ENCODE measurements at places on chromosomes 12 and 14. TPM values are rescaled to one million over a fixed set of nuclear protein-coding genes. Genes with fewer than 3 reads are reported as not detected.
A peak's percentile ranks its signal among the peaks of the same experiment; 100 is the strongest.

GRCh38 chr12:105561546-105562198 is 231.2 kb downstream of the C12orf75 start:
- no peak for DNase-seq

GRCh38 chr12:130063866-130064265 is 98.4 kb upstream of the FZD10 start:
- no peak for DNase-seq

DNA sequence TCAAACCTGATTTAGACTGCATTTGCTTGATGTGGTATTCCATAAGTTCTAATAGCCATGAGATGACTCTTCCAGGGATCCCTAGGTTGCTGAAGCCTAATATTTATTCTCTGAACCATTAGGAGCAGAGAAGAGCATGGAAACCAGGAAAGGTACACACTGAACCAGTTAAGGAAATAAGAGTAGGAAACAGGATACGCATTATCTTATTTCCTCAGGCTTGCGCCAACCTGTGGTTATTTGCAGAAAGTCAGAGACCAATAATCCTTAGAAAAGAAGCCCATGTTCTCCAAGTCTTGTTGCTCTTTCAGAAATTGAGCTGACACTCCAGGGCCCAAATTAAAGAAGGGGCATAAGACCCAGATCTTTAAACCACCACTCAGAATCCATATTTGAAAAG is 41.8 kb upstream of the SMUG1 start:
- DNase-seq: no peak

DNA sequence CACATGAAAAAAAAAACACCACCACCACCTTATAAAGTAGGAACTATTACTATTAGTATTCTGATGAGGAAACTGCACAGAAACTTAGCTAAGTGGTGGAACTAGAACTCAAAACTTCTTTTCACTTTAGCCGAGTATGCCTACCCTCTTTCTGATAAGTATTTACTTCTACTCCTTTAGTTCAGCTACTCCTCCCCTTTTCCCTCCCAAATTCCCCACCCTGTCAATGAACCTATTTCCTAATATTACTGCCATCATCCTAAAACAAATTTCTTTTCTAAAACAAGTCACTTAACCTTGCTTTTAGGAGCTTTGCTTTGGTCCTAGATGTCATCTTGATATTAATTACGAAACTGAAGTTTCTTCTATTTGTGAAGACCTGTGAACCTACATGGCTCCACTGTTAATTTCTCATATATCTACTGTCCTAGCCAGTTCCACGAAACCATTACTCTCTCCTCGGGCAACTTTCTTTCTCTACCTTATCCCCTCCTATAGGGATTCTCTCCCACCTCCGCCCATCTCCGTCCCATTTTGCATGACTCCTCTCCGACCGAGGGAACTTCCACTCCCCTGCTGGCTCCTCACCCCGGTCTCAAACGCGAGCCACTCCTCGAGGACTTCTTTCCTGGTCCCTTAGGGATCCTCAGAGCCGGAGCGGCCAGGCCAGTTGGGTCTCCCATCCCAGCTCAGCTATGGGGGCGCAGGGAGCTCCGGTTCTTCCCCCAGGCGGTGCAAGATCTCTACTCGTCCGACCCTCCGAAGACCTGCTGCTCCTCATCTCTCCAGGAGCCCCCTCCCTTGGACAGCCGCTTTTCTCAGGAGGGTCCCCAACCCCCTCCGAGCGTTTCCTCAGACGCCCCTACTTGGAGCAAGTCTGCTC is 1.1 kb downstream of the NUMB start:
- DNase-seq: no peak

GRCh38 chr12:6605421-6606330 is 1.5 kb downstream of the CHD4 start:
- no peak for DNase-seq

GRCh38 chr12:108666401-108666881 is 32.7 kb upstream of the SELPLG start:
- DNase-seq: peak; percentile 50

- no peak for DNase-seq
These were observed 389.2 kb downstream of the TMEM117 start for GRCh38 chr12:44225149-44225510.

DNA sequence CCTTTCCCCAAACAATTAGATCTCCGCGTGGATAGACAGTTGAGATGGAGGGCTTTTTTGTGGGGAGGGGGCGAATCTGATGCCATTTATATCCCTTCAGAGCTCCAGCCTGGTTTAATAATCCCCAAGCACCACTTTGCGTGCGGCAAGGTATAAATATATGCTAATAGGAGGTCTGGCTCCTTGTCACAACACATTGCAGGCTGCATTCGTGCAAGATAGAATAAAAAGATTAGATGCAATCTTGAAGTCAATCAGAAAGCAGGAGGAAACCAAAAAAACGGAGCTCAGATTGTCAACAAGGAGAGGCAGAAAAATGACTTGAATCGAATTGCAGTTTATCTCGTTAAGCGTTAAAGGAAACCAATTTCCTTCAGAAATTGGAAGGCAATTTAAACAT is 248.7 kb downstream of the SPTSSA start:
- DNase-seq: no peak

DNA sequence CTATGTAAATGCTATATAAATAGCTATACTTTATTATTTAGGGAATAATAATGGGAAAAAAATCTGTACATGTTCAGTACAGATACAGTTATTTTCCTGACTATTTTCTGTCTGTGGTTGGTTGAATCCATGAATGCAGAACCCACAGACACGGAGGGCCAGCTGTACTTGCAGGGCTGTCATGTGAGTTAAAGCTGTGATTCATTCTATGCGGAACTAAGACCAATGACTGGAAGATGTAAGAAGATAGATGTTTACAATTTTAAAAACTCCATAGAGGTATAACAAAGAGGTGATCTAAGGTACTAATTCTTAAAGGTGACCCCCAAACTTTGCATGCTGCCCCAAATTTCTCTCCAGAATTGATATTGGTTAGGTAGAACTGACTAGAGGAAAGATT is 14.6 kb downstream of the PCNX4 start:
- DNase-seq: no peak

DNA sequence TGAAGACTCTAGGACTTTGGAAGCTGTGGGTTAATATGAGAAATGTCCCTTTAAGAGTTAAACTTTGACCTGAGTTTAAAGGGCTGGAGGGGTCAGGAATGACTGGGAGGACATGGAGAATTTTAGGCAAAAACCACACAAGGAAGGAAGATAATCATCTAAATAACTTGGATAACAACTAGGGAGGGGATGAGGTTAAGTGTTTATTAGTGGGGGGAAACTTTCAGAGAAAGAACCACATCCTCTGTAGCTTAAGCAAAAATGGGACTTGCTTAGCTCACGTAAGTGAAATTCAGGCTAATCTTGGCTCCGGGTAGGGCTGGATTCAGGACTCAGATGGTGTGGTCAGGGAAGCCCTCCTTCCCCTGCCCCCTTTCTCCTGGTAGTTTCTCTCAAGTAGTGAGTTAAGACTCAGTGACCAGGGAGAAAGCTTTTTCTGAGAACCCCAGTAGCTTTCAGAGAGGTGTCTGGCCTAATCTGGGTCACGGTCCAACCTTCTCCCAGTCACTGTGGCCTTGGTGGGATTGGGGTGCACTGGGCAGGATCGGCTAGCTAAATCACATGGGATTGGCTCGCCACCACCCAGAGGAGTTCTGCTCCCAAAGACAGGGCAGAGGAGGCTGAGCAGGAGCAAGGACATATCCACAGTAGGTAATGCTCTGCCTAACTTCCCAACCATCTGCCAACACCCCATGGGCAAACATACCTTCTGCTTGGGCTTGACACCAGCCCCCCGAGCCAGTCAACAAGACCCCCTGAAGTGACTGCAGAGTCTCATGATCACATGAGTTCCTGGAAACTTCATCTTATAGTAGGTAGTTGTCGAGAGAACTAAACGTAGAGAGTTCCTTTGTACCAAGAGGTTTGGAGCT is 52.8 kb downstream of the ARF6 start:
- DNase-seq: no peak

- no peak for DNase-seq
These were observed 405.6 kb downstream of the GLT1D1 start for GRCh38 chr12:129258781-129259318.

DNA sequence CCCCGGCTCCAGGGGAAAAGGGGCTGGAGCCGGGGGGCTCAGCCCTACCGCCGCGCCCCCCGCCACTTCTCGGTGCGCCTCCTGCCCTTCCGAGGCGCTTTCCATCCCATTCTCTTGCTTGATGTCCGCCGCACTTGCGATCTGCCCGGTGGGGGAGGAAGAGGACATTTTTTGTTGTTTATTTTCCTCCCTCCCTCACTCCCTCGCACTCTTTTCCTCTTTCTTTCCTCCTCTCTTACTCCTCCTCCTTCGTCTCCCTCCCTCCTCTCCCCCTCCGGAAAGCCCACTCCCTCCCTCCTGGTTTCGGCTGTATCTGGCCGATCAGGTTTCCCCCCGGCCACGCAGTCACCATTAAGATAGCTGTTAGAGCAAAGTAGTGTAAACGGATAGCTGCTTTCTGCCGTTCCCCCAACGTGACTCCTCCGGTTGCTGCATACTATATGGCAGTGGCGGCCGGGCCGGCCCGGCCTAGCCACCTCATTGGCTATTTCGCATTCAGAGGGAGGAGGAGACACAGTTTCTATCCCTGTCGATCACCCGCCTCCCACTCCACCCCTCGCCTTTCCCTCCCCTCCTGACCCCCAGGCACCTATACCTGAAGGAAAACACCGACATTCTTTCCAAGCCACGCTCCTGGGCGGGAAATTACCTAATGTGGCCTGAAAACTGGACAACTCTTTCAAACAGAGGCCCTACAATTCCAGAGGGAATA is at the start of gene SIX4:
Gene SIX4 (minus strand): TSS at position 445 of the 712 bp plus-strand sequence. CDS start 277 bp downstream, at position 168.
- peak; percentile 72 for DNase-seq

DNA sequence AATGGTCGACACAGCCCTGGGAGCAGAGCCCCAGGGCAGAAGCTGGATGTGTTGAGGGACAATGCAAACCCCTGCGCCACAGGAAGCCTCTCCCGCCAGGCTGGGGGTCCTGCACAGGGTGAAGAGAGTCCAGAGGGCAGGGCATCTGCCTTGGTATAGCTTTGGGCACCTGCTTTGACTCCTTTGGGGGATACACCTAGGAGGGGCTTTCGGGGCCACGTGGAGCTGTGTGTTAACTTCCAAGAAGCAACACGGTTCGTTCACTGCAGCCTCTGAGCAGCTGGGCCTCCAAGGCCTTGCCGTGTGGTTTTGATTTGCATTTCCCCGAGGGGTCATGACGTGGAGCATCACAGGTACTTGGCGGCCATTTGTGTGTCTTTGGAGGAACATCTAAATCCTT is 5.8 kb upstream of the PUS1 start:
- DNase-seq: no peak

DNA sequence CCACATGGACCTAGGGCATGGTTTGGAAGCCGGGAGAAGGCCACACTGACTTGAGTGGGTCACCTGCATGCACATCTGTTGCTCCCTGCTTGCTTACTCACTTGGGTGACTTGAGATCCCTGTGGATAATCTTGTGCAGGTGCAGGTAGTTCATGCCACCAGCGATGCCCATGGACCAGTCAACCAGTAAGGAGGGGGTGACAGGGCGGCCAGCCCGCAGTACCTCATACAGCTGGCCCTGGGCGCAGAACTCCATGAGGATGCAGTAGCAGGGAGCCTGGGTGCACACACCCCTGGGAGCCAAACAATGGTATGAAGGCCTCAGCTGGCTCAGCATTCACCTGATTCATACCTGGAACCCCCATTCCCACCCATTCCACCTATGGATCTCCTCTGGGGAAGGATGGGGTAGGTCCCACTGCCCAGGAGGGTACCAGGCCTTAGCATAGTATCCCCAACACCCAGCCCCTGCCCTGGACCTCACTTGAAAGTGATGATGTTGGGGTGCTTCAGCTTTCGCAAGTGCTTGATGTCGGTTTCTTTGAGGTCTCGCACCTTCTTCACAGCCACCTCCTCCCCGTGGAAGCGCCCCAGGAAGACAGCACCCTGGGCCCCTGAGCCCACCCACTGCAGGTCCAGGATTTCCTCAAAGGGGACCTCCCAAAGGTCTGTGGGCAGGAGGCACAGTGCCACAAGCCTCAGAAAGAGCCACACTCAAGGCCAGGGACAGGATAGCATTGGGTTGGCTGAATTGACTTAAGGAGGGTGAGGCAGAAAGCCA is 13.1 kb downstream of the MAP3K12 start:
- peak; percentile 24 for DNase-seq

DNA sequence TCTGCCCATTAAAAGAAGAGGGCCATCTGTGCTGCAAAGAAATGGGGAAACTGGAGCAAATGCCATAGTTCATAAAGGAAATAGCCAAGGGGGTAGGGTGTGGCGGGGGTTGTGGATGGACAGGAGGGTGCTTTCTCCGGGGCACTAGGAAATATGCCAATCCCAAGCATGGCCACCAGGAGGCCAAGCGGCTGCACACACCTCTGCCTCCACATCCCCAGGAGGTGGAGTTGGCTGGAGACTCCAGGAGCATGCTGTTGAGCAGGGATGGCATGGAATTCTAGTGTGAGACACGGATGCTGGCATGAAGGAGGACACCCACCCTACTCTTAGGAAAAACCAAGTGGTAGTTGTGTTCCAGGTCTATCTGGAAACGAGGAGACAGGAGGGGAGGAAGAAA is 25.2 kb downstream of the NID2 start:
- no peak for DNase-seq

GRCh38 chr14:59175404-59175803 is 13.1 kb upstream of the DAAM1 start:
- DNase-seq: no peak

DNA sequence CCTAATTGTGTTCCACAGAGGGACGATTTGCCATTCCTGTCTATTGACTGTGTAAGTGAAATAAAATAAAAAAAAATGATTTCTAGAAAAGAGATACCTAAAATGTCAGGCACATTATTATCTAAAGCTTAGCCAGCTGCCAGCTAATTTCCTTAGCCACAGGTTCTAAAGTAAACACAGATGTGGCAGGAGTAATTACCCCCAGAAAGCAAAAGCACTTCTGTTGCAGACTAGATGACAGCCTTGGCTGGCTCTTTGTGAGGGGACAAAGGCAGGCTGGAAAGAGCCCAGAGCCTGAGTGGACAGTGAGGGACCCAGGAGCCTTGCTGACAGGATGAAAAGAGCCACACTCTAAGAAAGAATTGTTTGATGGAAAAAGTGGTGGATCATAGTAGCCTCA is 418.1 kb downstream of the LRIG3 start:
- DNase-seq: no peak

DNA sequence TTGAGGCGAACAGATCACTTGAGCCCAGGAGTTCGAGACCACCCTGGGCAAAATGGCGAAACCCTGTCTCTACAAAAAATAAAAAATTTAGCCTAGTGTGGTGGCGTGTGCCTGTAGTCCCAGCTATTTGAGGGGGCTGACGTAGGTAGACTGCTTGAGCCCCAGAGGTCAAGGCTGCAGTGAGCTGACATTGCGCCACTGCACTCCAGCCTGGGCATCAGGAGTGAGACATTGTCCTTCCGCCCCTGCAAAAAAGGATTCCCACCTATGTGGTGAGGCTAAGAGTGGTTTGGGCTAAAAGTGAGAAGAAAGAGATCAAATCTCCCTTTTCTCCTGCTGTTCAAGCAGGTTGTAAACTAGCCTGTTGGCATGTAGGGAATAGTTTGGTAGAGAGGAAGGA is 5.0 kb upstream of the KTN1 start:
- no peak for DNase-seq

GRCh38 chr14:31388687-31389413 is 31.5 kb downstream of the HEATR5A start:
- DNase-seq: no peak

GRCh38 chr14:89588016-89588415 is 171.0 kb upstream of the FOXN3 start:
- no peak for DNase-seq

P2RX2 gene
- not detected for total RNA-seq

RCOR1 gene
- 33.0 TPM for total RNA-seq

RIMBP2 gene
- 5.3 TPM for total RNA-seq

MYO1H gene
- not detected for total RNA-seq

FITM1 gene
- 1.3 TPM for total RNA-seq

TC2N gene
- 25.4 TPM for total RNA-seq

HSPA2 gene
- 21.8 TPM for total RNA-seq

ADAM21 gene
- total RNA-seq: not detected
